ENCODE measurements at places on chromosomes 3 and 15.
A peak's percentile ranks its signal among the peaks of the same experiment; 100 is the strongest.

DNA sequence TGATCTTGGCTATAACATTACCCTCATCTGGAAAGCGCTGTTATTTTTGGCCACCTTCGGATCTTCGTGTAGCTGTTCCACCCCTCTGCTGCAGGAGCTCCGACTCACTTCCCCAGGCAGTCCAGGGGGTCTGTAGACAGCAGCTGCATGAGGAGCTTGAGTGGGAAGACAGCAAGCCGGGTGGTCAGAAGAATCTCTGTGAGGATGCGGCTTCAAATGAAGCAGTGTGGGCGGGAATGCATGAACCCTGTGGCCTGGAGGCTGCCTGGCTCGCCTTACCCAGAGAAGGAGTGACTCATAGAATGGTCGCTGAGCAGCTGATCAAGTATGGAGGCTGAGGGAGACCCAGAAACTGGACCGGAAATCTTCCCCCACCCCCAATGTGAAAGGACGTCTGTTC lies 45.2 kb upstream of the NR2F2 start:
- H3K4me3 ChIP-seq = no peak overlapping the region
- no peak for DNase-seq
- H3K27ac ChIP-seq = no peak overlapping the region
- H3K4me1 ChIP-seq = no peaks in the 10 kb centered on the region
- no peaks in the 10 kb centered on the region for H3K27me3 ChIP-seq

DNA sequence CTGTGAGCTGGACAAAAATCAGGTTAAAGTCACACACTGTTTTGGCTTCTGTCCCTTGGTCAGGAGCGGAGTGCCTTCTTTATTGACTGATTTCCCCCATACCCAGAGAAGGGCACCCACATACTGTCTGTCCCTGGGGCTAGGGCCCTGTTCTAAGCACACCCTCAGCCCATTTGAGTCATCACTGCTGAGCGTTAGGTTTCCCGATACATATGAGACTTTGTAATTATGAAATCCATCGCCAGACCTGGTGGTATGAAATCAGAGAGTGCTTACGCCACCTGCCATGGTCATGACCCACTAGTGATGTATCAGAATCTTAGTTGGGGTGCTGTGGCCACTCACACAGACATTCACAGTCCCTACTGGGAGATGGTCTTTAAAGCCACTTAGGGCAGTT lies 96.8 kb downstream of the CHDH start:
- H3K27ac ChIP-seq = peak overlapping the region; percentile 99
- H3K27me3 ChIP-seq = no peaks in the 10 kb centered on the region
- H3K4me3 ChIP-seq = no peak overlapping the region
- peak; percentile 90 for DNase-seq
- H3K36me3 ChIP-seq = no peaks in the 10 kb centered on the region

DNA sequence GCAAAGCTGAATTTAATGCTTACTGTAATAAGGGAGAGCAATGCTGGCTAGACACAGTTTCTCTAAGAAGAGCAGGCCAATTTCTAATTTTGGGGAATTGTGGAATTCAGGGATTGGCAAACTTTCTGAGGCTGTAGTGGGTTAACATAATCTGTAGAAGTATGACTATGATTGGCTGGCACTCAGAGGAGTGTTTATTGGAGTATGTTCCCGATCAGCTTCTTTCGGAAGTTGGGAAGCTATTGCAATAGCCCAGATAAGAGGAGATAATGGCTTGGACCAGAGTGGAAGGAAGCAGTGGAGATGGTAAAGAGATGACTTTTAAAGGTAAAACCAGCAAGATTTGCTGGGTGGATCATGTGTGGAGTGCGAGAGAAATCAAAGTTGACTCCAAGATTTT lies 19.4 kb downstream of the TMOD3 start:
- no peaks in the 10 kb centered on the region for H3K27me3 ChIP-seq
- DNase-seq = no peak
- H3K4me1 ChIP-seq = peaks cover 44% of the 10 kb centered on the region
- no peaks in the 10 kb centered on the region for H3K36me3 ChIP-seq

GRCh38 chr3:13077431-13078162 lies 4.4 kb upstream of the IQSEC1 start:
- H3K36me3 ChIP-seq = no peaks in the 10 kb centered on the region
- H3K27me3 ChIP-seq = peaks cover 13% of the 10 kb centered on the region
- DNase-seq = no peak
- no peak overlapping the region for H3K27ac ChIP-seq
- H3K4me1 ChIP-seq = peaks cover 24% of the 10 kb centered on the region
- no peak overlapping the region for H3K4me3 ChIP-seq

- no peak for DNase-seq
- peaks cover 6% of the 10 kb centered on the region for H3K4me1 ChIP-seq
- no peak overlapping the region for H3K27ac ChIP-seq
- no peaks in the 10 kb centered on the region for H3K27me3 ChIP-seq
Observed at GRCh38 chr3:72219752-72220151, 434.8 kb upstream of the PROK2 start.

GRCh38 chr3:134077649-134078161 lies 48.0 kb upstream of the SLCO2A1 start:
- no peaks in the 10 kb centered on the region for H3K27me3 ChIP-seq
- no peak overlapping the region for H3K27ac ChIP-seq
- no peak for DNase-seq
- no peak overlapping the region for H3K4me3 ChIP-seq

DNA sequence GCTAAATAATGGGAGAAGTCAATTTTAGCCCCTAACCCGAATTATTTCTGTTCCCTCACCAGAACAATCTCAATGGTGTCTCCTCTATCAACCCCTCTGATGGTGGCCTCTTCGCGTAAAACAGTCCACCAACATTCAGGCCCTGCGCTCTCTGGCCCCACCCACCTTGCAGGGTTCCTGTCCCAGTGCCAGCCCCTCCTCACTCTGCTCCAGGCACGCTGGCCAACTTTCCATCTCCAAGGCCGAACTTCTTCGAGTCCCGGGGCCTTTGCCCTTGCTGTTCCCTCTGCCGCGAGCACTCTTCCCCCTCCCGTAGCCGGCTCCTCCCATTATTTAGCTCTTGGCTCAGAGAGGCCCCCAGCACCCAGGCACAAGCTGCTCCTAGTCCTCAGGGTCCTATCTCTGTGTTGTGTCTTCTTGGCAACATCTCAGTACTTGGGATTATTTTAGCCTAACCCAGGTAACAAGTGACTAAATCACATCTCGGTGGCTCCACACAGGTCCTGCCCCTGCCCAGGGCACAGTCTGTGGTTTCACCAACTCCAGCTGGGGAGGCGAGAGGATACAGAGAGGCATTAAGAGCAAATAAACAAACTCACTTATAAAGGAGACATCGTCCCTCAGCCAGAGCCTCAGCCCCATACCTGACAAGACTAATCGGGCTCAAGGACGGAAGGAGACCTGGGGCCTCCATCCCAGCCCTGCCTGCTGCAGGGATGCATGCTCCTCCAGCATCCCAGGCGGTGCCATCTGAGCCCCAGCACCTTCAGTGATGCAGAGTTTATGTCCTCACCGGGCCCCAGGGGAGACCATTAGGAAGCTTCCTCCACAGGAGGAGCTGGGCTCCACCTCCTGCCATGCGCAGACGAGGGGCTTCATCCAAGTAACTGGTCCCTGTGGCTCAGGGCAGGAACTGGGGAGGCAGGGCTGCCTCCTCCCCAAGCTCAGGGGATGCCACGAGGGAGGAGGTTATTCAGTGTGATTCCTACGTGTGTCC lies 19.7 kb upstream of the IQSEC1 start:
- no peaks in the 10 kb centered on the region for H3K36me3 ChIP-seq
- H3K4me1 ChIP-seq = peaks cover 7% of the 10 kb centered on the region
- DNase-seq = no peak
- H3K27ac ChIP-seq = no peak overlapping the region

Measured in CD14-positive monocyte (primary cell).